ENCODE measurements at places on chromosomes 12 and 14. TPM values are rescaled to one million over a fixed set of nuclear protein-coding genes. Genes with fewer than 3 reads are reported as not detected.

DNA sequence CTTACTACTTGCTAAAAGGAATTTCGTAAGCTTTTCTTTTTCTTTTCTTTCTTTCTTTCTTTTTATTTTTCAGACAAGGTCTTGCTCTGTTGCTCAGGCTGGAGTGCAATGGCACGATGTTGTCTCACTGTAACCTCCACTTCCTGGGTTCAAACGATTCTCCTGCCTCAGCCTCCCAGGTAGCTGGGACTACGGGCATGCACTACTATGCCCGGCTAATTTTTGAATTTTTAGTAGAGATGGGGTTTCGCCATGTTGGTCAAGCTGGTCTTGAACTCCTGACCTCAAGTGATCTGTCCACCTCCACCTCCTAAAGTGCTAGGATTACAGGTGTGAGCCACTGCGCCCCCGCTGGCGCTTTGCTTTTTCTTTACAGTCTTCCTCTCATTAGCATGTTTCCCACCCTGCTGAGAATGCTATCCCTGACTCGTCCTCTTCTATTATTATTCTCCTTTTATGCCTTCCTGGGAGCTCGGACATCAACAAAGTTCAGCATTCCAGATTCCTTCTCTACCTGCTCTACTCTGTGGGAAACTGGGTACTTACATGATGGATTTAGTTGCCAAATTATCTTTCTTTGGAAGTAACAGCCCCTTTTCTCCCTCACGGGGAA, 3.1 kb downstream of the MTHFD1 start:
- DNase-seq: no peak

DNA sequence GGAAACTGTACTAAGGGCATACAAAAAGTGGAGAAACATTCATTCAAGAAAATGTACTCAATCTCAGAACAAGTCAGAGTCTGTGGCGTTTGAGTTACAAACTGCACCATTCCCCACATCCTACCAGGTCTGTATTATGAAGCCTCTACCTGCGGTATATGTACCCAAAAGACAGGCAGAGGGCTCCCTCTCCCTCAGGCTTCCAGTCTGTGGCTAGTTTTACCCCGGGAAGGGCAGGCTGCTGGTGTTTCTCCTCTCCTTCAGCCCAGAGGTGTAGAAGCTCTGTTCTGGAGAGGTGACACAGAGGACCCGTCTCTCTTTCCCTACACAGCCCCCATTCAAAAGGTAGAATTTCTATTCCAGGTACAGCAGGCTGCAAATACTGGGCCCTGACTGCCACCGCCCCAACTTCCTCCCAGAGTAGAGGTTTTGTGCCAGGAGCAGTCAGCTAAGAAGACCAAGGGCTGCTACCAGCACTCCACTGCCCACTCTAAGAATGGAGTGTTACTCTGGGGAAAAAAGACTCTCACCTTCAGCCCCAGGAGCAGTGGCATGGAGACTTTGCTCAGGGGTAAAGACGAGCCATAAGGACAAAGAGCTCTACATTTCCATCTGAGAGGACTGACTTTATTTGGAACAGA, 39.4 kb downstream of the PARP11 start:
- no peak for DNase-seq

DNA sequence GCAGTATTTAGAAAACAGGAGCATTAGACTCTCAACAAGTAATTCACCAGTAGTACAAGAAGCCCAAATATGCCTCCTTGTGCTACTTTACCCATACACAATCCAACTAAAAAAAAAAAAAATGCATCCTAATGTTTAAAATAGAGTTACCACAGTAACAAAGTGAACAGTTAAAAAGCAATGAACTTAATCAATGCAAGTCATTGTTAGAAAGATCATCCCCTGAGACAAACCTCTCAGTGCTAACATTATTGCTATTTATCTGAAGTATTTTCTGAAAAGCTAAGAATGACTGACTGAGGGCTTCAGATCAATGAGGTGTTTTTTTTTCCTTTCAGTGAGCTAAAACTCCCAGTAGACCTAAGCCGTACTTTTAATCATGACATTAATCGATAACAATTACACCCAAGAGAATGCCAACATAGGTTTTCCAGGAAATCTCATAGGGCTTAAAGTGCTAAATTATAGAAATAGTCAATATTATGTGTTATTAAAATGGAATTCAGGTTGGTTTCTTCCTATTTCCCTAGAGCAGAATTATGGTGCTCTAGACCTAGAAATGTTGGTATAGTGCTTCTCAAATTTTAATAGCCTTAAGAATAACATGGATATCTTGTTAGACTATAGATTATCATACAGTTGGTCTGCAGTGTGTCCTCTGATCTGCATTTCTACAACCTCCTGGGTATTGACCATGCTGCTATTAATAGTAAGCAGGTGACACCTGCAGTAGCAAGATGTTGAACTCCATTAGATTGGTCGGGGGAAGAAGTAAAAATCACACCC, 123.0 kb downstream of the PRKD1 start:
- DNase-seq: no peak

Gene USP44
- polyA plus RNA-seq: 0.21 TPM

- DNase-seq: no peak
Measured at GRCh38 chr12:119840168-119840567, 37.0 kb downstream of the CIT start.

Gene ATP2B1
- 76.2 TPM for polyA plus RNA-seq

Gene COPZ1
- 136 TPM for polyA plus RNA-seq

DNA sequence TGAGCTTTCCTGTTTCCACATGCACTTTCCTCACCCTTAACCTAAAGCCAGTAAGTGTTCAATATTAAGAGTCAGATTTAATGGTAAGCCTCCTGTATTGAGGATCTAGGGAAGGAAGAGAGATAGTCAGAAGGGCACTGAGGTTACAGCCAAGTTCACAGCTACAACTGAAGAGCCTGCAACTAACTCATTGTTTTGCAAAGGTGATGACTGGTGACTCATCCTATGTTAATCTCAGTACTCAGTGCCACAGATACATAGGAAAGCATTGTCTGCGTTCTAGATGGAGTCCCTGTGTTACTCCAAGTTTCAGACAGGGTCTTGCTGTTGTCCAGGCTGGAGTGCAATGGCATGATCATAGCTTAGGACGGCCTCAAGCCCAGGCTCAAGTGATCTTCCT, 157.0 kb upstream of the RBM19 start:
- peak; percentile 11 for DNase-seq

DNA sequence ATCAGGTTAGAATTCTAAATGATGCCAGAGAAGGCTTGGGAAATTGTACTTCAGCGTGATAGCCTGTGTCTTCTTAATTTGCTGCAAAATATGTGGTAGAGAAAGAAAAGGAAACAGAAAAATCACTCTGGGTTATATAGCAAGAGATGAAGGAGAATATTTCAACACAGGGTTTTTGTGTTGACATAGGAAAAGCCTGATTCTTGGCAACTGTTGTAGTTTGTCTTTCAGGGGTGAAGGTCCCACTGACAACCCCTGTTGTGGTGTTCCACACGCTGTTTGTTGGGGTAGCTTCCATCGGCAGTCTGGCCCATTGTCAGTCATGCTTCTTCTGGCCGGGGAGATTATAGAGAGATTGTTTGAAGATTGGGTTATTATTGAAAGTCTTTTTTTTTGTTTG, 13.8 kb upstream of the SLCO1C1 start:
- no peak for DNase-seq

Gene SLC35F4
- polyA plus RNA-seq: 0.13 TPM

- DNase-seq: no peak
Measured at GRCh38 chr12:123749355-123749754, 12.7 kb upstream of the DNAH10 start.

Gene TC2N
- 31.7 TPM for polyA plus RNA-seq

DNA sequence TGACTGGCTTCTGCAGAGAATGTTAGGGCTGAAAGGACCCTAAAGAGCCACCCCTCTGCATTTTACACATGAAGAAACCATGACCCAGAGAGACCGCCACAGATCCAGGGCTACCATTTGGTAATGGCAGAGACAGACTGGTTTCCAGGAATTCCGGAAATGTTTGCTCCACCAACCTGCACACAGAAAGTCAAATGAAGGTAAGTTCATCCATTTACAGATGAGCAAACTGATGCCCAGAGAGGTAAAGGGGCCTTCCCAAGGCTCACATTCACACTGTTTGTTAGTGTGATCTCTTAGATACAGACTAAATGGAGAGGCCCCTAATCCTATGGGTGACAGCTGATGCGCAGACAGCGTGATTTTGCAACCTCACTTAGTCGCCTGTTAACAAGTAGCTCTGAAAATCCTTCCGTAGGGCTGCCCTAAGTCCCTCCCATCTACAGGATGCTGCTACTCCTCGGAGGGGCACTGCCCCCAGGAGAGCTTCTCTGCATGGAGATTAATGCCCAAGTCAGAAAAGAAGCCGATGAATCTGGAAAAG, 33.8 kb downstream of the ZFP36L1 start:
- no peak for DNase-seq

DNA sequence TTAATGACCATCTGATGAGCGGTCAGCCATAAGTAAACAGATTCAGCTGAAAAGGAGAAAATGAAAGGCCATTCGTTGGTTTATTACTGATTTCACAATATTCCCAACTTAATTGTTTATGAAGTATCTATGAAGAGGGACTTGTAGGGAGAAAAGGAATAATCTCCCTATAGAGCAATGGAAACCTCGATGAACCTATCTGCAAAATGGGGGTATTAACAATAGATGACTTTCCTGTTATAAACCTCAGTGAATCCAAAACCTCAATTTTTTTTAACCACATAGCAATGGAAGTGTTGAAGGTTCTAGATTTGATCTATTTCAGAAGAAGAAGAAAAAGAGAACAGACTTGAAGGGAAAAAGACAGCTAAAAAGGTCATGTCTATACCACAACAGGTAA, 2.0 kb downstream of the WIF1 start:
- no peak for DNase-seq

DNA sequence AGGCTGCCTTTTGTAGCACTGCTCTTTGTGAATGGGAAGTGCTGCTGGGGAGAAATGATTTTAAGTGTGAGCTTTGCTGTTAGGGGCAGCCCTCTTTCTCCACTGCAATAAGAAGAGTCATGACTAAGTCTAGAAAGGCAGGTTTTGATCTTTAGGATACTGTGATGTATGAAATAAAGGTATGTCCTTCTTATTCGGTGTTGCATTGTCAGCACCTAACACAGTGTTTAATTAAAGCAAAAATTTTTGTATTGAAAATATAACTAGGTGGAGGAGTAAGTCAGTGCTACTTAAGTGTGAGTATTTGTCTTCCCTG, 81.5 kb downstream of the ETV6 start:
- DNase-seq: no peak

Gene CCDC196
- polyA plus RNA-seq: 0.03 TPM

DNA sequence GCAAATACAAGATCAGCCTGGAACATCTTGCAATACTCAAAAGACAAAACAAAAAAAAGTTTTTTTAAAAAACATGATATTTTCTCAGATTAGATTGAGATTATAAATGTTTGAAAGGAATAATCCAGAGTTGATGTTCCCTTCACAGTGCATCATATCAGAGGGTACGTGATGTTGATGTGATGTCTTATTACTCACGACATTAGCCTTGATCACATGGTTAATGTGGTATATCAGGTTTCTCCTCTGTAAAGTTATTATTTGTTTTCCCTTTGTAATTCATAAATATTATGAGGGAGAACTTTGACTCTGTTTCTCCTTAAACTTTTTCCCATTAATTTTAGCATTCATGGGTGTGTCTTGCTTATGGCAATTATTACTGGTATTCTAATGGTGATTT, 26.6 kb downstream of the LIMA1 start:
- DNase-seq: no peak

GRCh38 chr14:89251061-89251460, 166.0 kb downstream of the FOXN3 start:
- no peak for DNase-seq

- DNase-seq: no peak
Measured at GRCh38 chr12:15634010-15634683, 155.0 kb downstream of the EPS8 start.

Gene RERGL
- polyA plus RNA-seq: not detected

Gene KRT2
- polyA plus RNA-seq: 1.1 TPM

Gene GOLGA5
- 32.2 TPM for polyA plus RNA-seq
